Dermis blood vessel endothelial cell (primary cell): ENCODE measurements at places on chromosomes 2 and 18. TPM values are rescaled to one million over a fixed set of nuclear protein-coding genes. Genes with fewer than 3 reads are reported as not detected.

PTPRM gene
- 87.5 and 104 TPM in 2 replicates for total RNA-seq

DNA sequence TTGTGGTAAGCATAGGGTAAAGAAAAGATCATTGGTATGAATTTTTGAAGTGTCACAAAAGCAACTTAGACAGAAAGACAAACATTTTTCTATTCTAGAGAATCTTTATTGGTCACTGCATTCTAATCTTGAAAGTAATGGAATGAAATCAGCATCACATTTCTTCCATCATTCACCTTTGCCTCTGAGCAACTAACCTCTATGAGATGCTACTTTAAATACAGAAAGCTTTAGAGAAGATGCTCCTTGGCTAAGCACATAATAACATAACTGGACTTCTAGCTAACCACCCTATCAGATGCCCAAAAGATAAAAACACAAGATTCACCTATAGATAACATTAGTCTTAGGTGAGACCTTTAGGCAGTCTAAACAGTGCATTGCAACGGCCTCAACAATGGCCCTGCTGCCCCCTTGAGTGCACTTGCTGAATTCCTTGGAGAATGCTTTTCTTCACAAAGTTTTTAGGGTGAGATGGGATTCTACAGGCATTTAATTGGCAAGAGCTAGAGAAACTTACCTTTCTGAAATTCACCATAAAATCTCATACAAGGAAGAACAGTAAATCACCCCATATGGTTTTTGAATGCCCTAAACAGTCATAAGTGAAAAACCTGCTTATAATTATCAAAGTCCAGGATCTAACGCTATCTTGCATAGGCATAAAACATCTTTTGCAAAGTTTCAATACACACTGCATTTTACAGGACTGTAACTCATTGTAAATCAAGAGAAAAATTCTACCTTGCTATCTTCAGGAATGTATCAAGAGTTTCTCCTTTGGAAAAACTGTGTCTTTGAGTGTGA, 791.3 kb upstream of the CHAC2 start:
- no peak for DNase-seq

SCN7A gene
- under 0.01 TPM in 1 of 2 replicates, not detected in the other for total RNA-seq

NEU4 gene
- total RNA-seq, result not detected in 2 replicates

UGT1A3 gene
- not detected in 2 replicates for total RNA-seq

- no peak for DNase-seq
Measured at GRCh38 chr2:134249755-134250154, 4.1 kb upstream of the MGAT5 start.

NLRC4 gene
- total RNA-seq, result not detected in 2 replicates

DNA sequence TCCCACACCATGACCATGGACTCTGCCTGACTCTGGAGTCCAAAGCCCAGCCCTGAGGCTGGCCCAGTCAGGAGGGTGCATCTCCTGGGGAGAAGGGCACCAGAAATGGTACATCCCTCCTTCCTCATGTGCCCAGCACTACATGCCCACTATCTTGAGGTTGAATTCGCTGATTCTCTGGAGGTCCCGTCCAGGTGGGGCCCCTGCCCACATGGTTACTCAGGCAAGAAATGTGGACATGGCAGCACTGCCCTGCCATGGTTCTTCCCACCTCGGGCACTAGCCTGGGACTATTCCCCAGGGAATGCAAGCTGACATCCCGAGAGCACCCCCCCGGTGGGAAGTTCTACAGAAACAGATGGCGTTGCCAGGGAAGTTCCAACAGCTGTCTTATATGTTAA, 15.3 kb upstream of the HES6 start:
- DNase-seq, result no peak

MBD5 gene
- 12.3 TPM in 2 replicates for total RNA-seq

DNA sequence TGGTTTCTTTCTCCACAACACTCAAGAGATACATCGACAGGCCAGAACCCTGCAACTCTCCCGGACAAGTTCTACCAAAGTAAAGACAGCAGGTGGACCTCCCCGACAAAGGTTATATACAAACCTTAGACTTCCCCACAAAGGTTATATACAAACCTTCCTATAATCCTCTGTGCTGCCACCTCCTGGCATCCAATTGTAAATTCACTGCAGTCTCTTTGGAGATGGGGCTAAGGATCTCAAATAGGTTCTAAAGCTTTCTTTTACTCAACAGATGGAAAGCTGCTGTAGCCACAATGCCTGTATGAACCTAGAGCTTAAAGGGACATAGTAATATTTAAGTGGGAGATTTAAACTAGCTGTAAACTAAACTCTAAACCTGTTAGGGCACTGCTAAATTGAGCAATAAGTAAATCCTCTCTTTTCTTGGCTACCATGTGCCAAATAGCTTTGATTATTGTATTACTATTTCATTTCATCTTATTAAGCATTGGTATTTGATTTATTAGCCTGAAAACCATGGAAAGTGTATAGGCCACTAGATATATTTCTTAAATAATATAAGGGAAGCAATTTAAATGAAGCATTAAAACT, 9.8 kb upstream of the MREG start:
- peak; percentile 76 for DNase-seq

DNA sequence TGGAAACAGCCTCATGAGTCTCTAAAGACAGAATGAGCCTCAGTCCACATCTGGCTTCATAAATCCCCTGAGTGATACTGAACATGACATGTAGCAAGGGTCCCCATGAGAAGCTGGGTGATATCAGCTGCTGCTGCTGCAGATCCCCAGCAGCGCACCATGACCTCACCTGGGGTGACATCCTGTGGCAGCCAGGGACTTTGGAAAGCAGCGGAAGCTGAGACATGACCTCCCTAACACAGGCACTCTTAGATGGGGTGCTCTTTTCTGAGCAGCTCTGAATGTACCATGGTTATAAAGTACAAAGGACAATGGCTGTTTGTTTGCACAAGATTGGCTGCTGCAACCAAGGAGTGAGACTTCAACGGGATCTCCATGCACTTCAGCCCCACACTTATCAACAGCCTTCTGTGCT, 74.7 kb upstream of the TMEM200C start:
- DNase-seq, result no peak

DNA sequence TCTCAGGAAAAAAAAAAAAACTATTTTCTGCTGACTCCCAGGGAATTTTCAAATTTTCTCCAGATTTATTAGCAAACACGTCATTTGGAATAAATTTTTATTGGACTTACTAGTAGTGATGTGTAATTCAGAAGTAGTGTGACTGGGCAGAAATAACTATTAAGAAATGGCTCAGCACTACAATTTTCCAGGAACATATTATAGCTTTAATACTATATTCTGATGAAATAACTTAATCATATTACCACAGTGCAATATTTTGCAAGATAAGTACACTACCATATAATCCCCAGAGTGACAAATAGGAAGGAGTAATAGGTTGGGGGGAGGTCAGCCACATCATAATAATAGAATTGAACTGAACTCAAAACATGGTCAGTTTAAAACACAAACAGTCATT, 19.7 kb upstream of the TNFAIP6 start:
- DNase-seq, result no peak
